ENCODE measurements at places on chromosomes 2 and 18.

DNA sequence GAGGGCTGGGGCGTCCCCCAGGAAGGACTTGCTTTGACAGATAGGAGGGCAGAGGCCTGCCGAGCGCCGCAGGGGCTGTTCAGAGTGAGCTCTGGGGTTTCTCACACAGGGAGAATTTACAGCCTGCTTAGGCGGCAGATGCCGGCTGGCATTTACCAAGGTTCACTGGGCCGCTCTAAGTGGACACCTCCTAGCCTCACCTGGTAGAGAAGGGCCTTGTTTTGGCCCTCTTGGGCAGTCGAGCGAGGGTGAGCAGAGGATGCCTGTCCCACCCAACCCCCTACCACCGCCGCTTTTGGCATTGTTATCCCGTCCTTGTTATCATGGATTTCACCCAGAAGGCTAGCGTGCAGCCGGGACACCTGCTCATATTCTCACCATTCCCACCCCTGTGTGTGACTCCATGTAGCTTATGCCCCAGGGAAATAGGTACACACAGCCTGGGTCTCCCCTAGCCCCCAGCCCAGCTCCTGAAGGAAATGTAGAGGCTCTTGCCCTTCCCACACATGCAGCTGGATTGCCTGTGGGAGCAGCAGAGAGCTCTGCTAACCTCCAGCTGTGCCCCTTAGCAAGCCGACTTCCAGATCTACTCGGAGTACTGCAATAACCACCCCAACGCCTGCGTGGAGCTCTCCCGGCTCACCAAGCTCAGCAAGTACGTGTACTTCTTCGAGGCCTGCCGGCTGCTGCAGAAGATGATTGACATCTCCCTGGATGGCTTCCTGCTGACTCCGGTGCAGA lies 52.4 kb downstream of the FAM168B start:
- no peak for DNase-seq

- peak; percentile 51 for DNase-seq
Observed at GRCh38 chr18:57789090-57789489, 14.0 kb downstream of the ATP8B1 start.

GRCh38 chr2:118589721-118590120 lies 257.7 kb downstream of the EN1 start:
- DNase-seq = no peak

- no peak for DNase-seq
Observed at GRCh38 chr2:79596403-79596802, 83.6 kb downstream of the CTNNA2 start.

DNA sequence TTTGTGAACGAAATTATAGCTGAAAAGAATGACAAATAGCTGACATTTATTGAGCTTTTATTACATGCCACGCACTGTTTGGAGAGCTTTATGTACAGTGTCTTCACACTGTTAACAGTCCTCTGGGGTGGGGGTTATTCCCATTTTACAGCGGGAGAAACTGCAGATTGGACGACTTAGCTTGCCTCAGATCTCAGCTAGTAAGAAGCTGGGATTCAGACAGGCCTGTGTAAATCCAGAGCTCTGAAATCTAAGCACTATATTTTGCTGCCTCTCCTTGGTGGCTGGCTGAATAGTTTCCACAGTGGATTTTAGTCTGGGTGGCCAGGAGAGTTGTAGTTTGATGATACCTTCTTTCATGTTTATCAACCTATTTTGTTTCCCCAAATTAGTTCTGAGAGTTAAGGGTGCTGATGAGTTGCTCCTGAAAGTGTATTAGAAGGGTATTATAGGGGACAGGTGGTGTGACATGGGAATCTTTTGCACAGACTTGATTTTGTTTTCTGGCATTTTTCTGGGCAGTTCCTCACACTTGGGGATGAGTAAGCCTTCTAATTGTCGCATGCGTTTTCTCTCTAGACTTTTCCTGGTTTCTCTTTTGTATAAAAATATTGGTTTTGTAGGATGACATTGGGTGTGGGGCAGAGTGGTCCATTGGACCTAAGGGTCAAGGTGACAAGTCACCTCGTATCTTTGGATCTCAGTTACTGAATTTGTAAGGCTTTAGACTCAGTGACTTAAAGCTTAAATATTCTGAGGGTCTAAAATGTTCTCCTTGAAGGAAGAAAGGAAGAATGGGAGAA lies 1.5 kb downstream of the ACSL3 start:
- peak; percentile 52 for DNase-seq

DNA sequence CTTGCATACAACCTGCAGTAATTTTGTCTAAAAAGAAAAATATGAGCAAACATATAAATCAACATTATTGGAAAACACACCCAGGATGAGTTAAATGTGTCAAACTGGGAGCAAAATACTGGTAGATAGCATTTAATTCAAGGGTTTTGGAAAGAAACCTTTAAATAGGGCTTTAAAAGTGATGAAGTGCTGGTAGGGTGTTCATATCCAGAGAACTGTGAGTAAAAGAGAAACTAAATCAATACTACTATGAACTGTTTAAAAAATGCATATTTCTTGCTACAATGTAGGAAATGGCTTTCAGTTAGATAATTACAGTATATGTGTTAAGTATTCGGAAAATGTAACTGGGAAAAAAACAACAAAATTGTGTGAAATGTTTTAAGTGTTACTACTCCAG lies 117.8 kb downstream of the ATAD2B start:
- no peak for DNase-seq

DNA sequence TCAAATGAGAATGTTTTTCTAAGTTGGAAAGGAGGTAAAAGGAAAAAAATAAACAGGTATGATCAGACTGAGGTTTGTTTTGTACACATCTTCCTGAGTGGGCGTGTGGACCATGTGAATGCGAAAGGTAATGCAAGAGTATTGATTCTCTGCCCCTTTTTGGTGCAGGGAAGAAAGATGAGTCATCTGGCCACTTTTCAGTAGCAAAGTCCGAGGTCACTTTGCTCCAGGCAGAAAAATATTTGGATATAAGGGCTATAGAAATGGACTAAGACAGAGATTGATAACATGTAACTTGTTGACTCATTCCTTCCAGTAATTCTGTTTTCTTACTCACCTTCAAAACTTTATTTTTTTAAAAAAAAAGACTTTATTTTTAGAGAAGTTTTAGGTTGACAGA lies 130.5 kb downstream of the DSEL start:
- no peak for DNase-seq

- no peak for DNase-seq
Observed at GRCh38 chr18:8721094-8721669, 15.8 kb downstream of the MTCL1 start.

GRCh38 chr2:122029945-122030344 lies 274.5 kb downstream of the TSN start:
- DNase-seq = no peak

DNA sequence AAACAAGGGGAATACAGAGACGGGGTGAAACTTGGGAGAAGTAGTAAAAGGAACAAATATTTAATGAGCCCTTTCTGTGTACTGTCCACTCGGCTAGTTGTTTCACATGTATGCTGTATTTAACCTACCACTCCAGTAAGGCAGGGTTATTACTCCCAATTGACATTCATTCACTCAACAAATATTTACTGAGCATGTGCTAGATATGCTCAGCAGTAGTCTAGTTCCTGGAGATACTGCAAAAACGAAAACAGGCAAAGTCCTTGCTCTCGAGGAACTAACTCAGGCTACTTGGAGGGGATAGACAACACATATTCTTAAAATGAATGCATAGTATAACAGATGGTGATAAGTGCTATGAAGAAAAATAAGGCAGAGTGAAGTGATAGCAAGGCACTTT lies 207.3 kb downstream of the SS18 start:
- no peak for DNase-seq

GRCh38 chr2:41206004-41206403 lies 754.1 kb upstream of the SLC8A1 start:
- DNase-seq = no peak

- peak; percentile 47 for DNase-seq
Observed at GRCh38 chr2:46549166-46549844, 69.9 kb downstream of the TMEM247 start.

- no peak for DNase-seq
Observed at GRCh38 chr2:127648321-127648720, 2.4 kb downstream of the GPR17 start.

- DNase-seq = no peak
Observed at GRCh38 chr2:62577994-62578781, 72.2 kb upstream of the TMEM17 start.

DNA sequence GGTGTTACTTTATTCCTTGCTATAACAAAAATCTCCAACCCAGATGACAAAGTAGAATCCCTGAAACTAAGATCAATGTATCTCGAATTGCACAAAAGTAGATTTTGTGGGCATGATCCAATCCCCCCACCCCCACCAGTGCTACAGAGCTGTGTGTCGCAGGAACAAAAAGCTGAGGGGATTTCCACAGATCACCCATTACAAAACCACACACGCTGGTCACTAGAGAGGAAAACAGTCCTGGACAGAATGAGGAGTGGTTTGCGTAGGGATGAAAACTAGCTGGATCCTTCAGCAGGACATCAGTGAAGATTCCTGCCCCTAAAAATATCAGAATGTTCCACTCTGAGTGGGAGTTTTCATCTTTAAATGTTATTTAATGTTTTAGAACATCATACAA lies 165.3 kb upstream of the STK17B start:
- DNase-seq = no peak

GRCh38 chr2:154686162-154686561 lies 12.3 kb upstream of the KCNJ3 start:
- DNase-seq = no peak

DNA sequence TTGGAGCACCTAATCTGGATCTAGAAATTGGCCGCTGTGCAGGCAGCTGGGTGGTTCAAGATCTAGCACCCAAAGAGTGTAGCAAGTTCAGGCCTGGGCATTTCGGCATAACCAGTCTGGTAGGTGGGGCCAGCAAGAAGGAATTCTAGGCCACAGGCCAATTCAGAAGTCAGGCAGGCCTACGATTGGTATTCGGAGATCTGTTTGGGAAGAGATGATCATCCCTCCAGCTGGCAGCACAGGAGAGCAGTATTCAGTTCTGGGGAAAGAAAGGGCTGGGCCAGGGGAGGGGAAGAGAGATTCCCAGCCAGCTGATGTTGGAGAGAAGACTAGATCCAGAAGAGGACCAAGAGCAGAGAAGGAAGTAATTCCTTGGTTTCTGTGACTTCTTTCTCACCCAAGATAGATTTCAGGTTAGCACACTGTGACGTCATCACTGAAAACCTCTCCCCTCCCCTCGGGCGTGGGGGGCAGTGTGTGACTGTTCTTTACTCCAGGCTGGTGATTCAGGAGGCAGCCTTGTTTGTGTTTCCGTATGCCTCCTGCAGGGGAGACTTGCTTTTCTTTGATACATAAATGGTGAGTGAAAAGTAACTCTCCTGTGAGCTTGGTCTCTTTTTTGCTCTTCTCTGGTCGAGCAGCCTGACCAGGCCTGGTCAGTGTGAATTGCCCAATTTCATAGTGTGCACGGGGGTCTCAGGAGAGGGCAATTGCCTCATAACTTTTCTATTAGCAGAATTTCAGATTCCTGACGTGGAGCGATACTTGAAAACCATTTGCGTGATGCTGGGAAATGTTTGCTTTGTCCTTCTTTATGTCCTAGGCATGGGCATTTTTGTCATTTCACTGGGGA lies 61.1 kb downstream of the MEIS1 start:
- DNase-seq = no peak

- DNase-seq = no peak
Observed at GRCh38 chr2:43325107-43325811, 98.9 kb upstream of the ZFP36L2 start.
